ENCODE measurements at places on chromosomes 12 and 14. TPM values are rescaled to one million over a fixed set of nuclear protein-coding genes. Genes with fewer than 3 reads are reported as not detected.

Gene TMTC3
- 11.6 TPM for total RNA-seq

- no peak for DNase-seq
Measured at GRCh38 chr12:69620921-69621320, 10.2 kb upstream of the LRRC10 start.

DNA sequence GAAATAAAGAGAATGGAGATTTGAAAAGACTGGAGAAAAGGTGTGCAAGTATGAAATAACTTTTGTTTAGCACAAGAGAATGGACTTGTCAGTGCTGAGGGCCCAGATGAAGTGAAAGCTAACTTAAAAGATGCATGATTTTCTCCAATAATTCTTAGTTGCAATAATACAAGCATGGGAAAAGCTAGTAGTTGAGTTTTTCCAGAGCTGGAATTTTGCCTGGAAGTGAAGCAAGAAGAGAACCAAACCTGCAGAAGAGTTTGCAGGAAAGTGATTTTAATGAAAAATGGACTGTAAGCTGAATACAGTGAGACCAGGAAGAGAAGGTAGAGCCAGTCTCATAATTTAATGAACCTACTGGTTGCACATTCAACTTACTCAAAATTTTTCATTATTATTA is 69.3 kb upstream of the FSCB start:
- DNase-seq: no peak

Gene IL22
- not detected for total RNA-seq

DNA sequence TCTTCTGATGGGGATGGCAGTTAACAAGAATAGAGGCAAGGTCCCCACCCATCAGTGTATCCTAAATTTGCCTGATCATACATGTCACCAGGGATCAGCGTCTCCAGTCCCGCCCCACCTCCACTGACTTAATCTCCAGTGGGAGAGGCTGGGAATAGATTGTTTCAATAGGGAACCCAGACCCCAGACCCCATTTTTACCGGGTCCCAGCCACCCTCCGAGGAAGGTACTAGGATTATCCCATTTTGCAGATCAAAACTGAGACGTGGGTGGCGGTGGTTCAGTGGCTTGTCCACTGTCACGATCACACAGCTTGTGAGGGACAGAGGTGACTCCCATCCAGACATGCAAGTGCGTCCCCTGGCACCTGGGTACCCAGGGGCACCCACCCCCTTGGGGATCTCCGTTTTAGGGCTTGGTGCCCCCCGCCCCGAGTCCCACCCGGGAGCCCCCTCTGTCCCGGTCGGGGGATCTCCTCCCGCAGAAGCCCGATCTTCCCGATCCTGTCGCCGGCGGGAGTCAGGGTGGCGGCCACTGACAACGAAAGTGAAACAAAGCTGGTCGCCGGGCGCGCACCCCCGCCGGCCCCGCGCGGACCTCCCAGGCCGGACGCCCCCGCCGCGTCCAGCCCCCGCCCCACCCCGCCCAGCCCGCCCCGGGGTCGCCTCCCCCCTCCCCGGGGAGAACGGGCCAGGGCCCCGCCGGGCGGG is 523 bp downstream of the WSB2 start:
- DNase-seq: no peak

GRCh38 chr12:100329800-100330199 is 27.1 kb upstream of the SLC17A8 start:
- no peak for DNase-seq

DNA sequence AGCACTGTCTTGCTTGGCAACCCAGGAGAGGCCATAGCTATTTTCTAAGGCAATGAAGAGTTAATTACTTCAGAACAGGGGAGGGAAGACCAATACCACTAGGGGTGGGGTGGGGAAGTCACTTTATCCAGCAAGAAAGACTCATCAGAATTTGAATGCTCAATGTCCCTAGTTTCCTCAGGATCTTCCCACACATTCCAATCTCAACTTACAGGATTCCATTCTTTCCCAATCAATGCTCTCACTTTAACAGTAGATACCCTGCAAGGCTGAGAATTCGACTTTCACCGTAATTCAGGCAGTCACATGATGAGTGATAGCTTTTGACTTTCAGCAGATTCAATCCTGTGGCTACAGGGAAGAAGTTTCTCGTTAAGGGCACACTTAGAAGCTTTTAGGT is 526.6 kb upstream of the SEL1L start:
- no peak for DNase-seq

- peak; percentile 62 for DNase-seq
Measured at GRCh38 chr12:106733660-106734059, 40.8 kb upstream of the RIC8B start.

- no peak for DNase-seq
Measured at GRCh38 chr14:35068238-35069012, 22.4 kb downstream of the FAM177A1 start.

Gene GZMB
- total RNA-seq: not detected

DNA sequence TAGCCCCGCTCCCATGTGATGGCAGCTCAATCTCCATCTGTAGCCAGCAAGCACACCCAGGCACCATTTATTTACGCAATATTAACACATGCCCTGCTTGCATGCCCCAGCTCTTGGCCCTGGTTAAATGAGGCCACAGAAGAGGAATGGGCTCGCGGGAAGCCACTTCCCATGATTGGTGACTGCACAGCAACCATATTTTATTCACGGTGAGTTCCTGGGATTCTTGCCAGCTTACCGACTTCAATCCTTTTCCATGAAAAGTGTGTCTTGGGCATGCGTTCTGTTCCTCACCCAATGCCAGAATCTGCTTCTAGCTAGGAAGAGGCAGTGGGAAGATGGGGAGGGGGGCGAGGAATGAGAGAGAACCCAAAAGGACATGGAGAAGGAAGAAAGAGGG is 54.7 kb downstream of the PITPNM2 start:
- no peak for DNase-seq

DNA sequence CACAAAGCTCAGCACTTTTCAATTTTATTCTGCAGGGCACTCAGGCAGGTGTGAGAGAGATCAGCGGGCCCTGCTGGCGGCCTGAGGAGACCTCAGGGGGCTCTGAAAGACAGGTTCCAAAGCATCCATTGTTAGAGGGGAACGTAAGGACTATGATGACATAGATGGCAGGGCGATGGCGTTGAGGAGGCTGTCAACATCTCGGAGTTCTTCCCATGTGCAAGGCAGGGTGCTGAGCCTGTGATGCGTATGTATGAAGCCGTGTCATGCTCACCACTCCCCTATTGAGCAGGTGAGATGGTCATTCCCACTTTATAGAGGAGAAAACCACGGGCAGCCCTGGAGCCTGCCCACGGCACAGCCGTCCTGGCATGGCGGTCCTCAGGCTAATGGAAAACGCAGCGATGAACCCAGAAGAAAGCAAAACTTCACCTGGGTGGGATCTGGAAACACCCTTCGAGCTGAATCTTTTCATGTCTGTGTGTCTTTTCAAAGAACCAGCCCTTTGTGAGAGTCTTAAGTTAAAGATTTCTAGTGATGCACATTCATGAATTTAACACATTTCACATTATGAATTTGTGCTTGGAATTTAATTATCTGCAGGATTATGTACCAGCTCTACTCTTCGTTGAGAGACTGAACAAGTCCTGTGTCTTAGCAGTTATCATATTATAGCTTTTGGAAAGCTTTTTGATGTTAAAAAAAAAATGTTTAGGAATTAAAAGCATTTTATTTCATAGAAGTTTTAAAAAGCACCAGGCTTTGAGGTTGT is 64.7 kb downstream of the RIMBP2 start:
- no peak for DNase-seq

Gene LALBA
- not detected for total RNA-seq

- no peak for DNase-seq
Measured at GRCh38 chr12:76920172-76921099, 41.6 kb upstream of the CSRP2 start.

- DNase-seq: no peak
Measured at GRCh38 chr12:4974217-4974616, 64.5 kb downstream of the KCNA1 start.

GRCh38 chr14:53217316-53217994 is 64.3 kb upstream of the DDHD1 start:
- no peak for DNase-seq

- no peak for DNase-seq
Measured at GRCh38 chr12:113298861-113299545, 35.9 kb downstream of the SLC8B1 start.

Gene TAPBPL
- 6.5 TPM for total RNA-seq

GRCh38 chr12:53236443-53237111 is 4.6 kb upstream of the RARG start:
- no peak for DNase-seq

DNA sequence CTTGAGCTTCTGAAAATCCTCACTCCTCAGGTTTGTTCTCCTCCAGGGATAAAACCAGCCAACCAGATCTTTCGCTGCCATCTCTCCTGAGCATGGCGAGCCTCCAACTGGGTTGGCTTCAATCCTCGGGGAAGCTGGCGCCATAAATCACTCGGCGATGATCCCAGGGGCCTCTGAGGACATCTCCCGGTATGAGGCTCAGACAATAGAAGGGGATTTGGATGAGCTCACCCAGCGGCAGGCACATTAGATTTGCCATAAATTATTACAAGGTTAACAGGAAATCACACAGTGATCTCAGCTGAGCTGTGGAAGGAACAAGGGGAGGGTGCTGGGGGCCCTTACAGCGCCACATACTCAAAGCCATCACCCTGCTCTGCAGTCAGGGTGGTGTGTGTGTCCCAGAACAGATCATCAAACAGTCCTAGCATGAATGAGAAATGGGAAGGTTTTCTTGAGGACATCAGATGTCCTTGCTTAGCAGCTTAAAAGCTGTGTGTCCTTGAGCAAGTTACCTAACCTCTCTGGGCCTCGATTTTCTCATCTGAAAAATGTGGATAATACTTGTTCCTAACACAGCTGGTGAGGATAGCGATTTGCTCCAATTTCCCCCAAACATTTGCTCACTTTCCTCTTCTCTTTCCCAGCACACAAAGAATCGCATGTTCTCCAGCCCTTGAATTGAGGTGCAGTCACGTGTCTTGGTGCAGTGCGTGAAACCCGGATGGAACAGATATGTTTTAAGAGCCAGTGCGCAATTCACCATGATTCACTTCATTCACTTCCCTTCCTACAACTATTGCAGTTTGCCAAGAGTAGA is 142.8 kb downstream of the SCARB1 start:
- peak; percentile 82 for DNase-seq

Gene NGB
- 0.14 TPM for total RNA-seq

DNA sequence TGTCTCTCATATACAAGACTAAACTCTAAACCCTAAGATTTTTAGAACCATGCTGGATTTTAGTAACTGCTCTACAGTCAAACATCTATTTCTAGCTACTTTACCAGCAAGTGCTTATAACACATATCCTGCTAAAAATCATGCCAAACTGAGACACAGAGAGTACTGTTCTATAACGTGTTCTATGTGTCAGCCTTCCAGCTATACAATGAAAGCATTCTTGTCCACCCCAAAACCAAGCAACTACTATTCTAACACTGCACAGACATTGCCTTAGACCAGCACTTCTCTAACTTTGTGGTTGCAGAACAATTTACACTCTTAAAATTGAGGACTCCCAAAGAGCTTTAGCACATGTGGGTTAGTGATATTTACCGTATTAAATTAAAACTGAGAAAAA is 85.7 kb downstream of the SPPL3 start:
- no peak for DNase-seq

Gene PIK3C2G
- under 0.01 TPM for total RNA-seq

GRCh38 chr14:41899416-41899815 is 292.7 kb downstream of the LRFN5 start:
- DNase-seq: no peak

GRCh38 chr14:85537526-85537925 is 7.6 kb downstream of the FLRT2 start:
- DNase-seq: no peak

Gene LTBP2
- total RNA-seq: 33.1 TPM

Gene RAB15
- 12.9 TPM for total RNA-seq
